ENCODE measurements at places on chromosomes 4 and X. TPM values are rescaled to one million over a fixed set of nuclear protein-coding genes. Genes with fewer than 3 reads are reported as not detected.
A peak's percentile ranks its signal among the peaks of the same experiment; 100 is the strongest.

DNA sequence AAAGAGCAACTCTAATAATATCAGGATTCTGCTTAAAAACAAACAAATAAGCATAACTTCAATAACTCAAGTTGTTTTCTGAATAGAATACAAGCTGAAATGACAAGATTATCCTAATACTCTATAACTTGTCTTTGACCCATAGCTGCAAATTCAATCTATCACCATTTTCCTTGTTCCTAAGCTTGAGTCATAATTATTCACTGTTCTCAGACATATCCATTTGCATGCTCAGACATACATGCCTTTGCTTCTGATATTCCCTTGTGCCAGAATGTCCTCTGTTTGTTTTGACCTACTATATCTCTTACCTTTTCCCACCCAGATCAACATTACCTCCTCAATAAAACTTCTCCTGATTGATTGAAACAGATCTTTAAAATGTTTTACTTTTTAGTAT, 109.7 kb downstream of the SNCA start:
- H3K36me3 ChIP-seq, result no peaks in the 10 kb centered on the region
- DNase-seq, result no peak
- no peak overlapping the region for H3K4me3 ChIP-seq
- H3K4me1 ChIP-seq, result no peaks in the 10 kb centered on the region

The COX7B2 gene
- total RNA-seq, result not detected

DNA sequence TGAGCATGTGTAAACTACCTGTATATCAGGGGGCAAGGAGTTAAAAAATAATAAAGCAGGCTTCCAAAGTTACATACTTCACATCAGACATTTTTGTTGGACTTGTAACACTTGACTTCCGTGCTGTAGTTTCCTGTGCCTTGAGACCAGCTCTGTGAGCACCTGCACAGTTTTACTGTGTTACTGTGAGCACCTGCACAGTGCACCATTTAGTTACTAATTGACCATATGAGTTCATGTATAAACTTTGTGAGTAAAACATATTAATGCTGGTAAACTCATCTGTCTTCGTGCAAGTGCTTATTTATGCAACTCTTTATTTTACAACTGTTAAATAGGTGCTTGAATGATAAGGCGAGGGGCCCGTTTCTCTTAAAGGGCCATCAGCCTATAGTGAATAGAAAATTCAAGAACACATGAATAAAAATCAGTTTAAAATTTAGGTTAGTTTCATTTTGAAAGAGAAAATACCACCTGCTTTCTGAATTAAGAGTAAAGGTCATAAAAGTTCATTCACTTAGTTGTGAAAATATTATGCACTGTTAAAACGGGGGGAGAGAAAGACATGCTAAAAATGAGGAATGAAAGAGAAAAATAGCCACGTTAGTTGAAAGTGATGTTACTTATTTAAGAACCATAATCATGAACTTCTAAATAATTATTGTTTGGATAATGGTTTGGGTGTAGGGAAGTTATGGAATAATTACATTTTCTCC, 42.4 kb downstream of the USP9X start:
- no peak overlapping the region for H3K4me3 ChIP-seq
- H3K4me1 ChIP-seq, result peaks cover 11% of the 10 kb centered on the region
- peak overlapping the region; percentile 9 for H3K27ac ChIP-seq
- peaks cover 2% of the 10 kb centered on the region for H3K36me3 ChIP-seq
- H3K27me3 ChIP-seq, result no peaks in the 10 kb centered on the region

The TEX11 gene
- total RNA-seq, result 0.14 TPM

DNA sequence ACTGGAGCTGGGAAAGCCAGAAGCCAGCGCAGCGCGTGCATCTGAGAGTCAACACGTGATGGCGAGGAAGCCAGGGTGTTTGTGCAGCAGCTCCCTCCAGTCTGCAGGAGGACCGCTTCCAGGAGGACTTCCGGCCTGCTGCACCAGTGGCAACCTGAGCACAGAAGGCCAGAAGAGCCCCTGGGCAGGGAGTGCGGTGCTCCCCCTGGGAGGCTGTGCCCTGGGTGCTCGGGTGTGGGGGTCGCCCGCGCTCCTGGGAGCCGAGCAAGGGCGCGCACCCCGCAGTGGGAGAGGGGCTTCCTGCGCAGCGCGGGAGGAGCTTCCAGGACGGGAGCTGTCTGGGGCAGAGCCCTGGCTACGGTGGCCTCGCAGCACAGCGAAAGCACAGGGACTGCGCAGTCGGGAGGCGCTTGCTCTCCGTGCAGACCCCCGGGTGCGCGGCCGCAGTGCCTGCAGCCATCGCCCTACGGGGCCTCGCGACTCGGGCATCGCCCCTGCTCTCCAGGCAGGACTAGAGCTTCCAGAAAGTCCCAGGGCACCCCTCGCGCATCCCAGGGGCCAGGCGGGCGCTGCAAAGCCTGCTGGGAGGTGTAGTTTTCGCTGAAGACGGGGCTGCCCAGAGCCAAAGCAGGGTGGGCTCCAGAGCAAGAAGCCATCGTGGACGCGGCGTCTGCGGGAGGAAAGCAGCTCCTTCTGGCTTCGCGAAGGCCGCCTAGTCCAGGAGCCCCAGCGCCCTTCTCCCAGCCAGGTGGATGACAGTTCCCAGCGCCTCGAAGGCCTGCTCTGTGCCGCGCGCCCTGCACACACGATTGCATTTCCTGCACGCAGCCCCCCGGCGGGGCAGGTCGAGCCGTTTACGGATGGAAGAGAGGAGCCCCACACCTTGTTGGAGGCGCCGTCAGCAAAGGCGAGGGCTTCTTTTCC, 24.1 kb upstream of the WFS1 start:
- no peak for DNase-seq
- peaks cover 25% of the 10 kb centered on the region for H3K27me3 ChIP-seq
- H3K27ac ChIP-seq, result no peak overlapping the region

DNA sequence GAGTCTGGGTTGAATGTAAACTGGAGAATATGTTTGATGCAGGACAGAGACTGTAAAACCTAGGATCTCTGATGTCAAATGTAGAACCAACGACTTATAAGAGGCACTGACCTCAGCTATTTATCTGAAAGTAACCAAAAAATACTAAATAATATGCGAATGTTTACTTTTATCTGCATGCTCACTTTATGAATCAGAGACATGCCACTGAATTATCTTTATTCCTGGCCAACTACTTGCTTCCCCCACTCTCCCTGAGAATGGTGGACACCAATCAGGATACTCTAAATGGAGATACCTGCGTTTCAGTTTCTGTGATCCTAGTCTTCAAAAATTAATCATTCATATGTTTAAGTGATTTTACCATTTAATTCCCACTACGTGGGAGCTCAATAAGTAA, 1038.4 kb upstream of the PABPC4L start:
- H3K27ac ChIP-seq, result no peak overlapping the region
- H3K36me3 ChIP-seq, result no peaks in the 10 kb centered on the region
- no peak for DNase-seq

DNA sequence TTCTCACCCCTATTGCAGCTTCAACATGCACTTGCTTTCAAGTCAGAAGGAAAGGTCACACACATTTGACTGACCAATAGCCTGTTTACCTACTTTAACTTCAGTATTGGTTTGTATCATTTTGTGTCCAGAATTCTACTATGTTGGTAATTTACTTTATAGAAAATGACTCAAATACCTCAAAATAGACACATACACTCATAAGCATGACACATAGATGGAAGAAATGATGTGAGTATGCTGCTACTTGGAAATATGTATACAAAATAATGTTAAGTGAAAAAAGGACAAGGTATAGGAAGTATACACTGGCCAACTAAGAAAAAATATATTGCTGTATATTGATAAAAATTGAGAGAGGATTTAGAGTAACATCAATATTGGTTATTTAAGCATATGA, 98.8 kb upstream of the CASK start:
- H3K4me1 ChIP-seq, result no peaks in the 10 kb centered on the region
- DNase-seq, result no peak
- no peaks in the 10 kb centered on the region for H3K27me3 ChIP-seq

The CCDC149 gene
- total RNA-seq, result 11.2 TPM

The NXF2B gene
- not detected for total RNA-seq

The NXF3 gene
- 0.33 TPM for total RNA-seq

- H3K27me3 ChIP-seq, result no peaks in the 10 kb centered on the region
- no peaks in the 10 kb centered on the region for H3K36me3 ChIP-seq
- no peak within 1 kb of the TSS for H3K4me3 ChIP-seq
- no peak for DNase-seq
These were observed at the start of gene NOX1 for GRCh38 chrX:100874325-100874724. TSS of gene NOX1 (minus strand) at chrX:100874359. CDS start at chrX:100874139, 220 bp downstream.

- H3K4me3 ChIP-seq, result no peak overlapping the region
- DNase-seq, result no peak
- H3K27ac ChIP-seq, result no peak overlapping the region
These were observed 45.1 kb downstream of the OR13H1 start for GRCh38 chrX:131588995-131589394.

The GPC3 gene
- 1.7 TPM for total RNA-seq

DNA sequence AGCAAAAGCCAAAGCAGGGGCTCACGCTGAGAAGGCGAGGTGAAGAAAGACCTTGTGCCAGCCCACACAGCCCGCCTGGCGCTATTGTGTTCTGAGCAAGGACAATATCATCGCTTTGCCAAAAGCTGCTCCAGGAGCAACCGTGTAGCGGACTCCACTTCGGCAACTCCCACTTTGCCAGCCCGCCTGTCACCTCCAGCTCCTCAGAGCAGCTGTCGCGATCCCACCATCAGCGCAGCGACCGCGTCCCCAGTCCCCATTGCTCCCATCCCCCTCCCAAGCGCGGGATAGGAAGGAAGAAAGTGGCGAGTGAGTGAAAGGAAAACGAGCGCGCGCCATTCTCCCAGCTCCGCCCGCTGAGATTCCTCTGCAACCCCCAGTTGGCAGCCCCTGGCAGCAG, 759 bp downstream of the ZC4H2 start:
- no peaks in the 10 kb centered on the region for H3K4me1 ChIP-seq
- H3K27ac ChIP-seq, result peak overlapping the region; percentile 16
- no peaks in the 10 kb centered on the region for H3K36me3 ChIP-seq
- no peak for DNase-seq
- no peaks in the 10 kb centered on the region for H3K27me3 ChIP-seq
- peak overlapping the region; percentile 68 for H3K4me3 ChIP-seq

- no peaks in the 10 kb centered on the region for H3K4me1 ChIP-seq
- no peak overlapping the region for H3K27ac ChIP-seq
- DNase-seq, result no peak
- H3K36me3 ChIP-seq, result no peaks in the 10 kb centered on the region
- H3K27me3 ChIP-seq, result no peaks in the 10 kb centered on the region
These were observed 28.2 kb downstream of the TAPT1 start for GRCh38 chr4:16197876-16198665.

- H3K27me3 ChIP-seq, result no peaks in the 10 kb centered on the region
- DNase-seq, result no peak
- H3K36me3 ChIP-seq, result no peaks in the 10 kb centered on the region
- H3K4me1 ChIP-seq, result no peaks in the 10 kb centered on the region
- H3K27ac ChIP-seq, result no peak overlapping the region
- no peak overlapping the region for H3K4me3 ChIP-seq
These were observed 340.5 kb downstream of the GALNTL6 start for GRCh38 chr4:172153719-172154118.

GRCh38 chr4:32789026-32789608, 2068.9 kb downstream of the PCDH7 start:
- no peak for DNase-seq
- H3K4me3 ChIP-seq, result no peak overlapping the region
- no peak overlapping the region for H3K27ac ChIP-seq

DNA sequence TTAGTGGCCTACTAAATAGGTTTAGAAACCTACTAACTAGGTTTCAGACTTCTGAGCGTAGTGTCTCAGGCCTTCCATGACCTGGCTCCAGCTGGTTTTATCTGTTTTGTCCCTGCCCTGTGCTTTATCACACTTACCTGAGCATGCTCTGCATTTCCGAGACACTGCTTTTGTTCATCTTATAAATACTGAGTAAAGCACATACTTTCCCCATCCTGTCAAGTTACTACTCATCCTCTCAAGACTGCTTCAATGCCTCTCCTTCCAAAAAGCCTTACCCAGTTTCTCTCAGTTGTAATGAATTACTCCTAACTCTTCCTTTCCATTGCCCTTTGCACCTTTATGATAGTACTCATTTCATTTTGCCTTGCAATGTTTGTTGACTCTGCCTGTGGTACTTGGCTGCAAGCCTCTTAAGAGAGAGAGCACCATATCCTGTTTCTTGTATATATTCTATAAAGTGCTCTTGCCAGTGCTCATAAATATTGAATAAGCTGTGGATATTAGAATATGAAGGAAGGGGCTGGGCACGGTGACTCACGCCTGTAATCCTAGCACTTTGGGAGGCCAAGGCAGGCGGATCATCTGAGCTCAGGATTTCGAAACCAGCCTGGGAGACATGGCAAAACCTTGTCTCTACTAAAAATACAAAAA, 34.4 kb downstream of the SLAIN2 start:
- no peak overlapping the region for H3K4me3 ChIP-seq
- peaks cover 8% of the 10 kb centered on the region for H3K4me1 ChIP-seq
- H3K27ac ChIP-seq, result peak overlapping the region; percentile 53
- DNase-seq, result no peak
- no peaks in the 10 kb centered on the region for H3K27me3 ChIP-seq

The SOWAHD gene
- 0.42 TPM for total RNA-seq
